Ecto neural progenitor cell (in vitro differentiated cells): ENCODE measurements at places on chromosomes 3 and 15.

DNA sequence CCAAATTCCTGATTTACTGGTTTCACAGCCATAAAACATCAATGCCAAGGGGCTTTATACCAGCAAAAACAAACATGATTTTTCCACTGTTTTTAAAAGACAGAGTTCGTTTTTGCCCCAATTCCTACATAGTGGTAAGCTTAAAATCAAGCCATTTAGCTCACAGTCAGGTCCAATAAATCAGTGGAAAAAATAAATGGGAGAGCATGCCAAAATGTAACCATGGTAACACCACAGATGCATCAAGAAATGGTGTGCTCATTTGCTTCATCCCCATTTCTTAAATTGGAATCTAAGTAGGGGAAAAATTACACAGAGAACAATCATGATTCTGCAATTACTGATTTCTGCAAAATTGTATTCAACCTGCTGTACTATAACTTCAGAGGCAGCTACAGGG lies 418.8 kb downstream of the MAGI1 start:
- no peak for DNase-seq

GRCh38 chr3:157104928-157105652 lies 54.9 kb downstream of the CCNL1 start:
- DNase-seq: peak; percentile 69

DNA sequence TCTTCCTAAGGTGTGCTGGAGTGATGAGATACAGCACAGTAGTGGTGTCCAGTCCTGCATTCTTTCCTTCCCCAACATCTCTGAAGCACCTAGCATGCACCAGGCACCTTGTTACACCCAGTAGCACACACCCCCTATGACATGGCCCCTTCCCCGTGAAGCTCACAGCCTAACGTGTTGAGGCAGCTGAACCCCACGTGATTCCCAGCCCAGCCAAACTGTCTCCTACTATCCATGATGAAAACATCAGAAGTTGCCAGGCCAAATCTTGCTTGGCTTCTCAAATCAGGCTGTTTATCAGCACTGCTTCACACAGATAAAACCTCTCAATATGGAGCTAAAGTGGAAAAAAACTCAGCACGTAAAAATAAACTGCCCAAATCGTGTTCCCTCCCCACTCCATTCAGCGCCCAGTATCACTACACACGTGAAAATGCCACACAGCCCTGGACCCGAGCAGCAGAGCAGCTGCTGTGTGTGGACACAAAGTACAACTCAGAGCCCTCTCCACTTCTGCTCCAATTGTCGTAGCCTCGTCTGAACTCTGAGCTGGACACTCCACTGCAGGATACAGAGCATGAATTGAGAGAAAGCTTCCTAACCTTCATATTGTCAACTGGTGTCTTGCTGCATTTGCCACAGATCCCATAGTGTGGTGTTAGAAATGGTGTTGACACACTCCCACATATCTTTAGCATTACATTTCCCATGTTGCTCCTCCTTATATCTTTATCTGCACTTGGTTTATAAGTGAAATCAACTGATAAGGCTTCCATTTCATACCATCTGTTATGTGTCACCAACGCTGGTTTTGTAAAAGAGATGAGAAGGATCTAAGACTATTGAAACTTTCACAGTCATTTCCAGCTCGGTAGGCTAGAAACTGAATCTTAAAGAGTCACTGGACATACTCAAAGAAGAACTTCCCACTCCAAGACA lies 279.8 kb downstream of the RORA start:
- no peak for DNase-seq

DNA sequence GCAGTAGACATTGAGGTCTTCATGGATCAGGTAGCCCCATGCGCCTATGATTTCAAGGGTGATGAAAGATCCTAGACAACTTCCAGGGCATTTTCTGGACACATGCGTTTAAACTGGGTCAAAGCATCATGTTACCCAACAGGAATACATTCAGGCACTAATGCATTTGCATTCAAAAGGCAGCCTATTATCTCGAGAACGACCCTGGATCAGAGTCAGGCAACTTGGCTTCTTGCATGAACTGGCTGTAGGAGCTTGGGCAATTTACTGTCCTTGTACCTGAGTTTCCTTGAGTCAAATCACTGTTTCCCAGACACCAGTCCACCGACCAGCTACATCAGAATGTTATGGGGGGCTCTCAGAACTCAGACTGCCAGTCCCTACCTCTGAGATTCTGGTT lies 51.5 kb upstream of the CHST2 start:
- no peak for DNase-seq

DNA sequence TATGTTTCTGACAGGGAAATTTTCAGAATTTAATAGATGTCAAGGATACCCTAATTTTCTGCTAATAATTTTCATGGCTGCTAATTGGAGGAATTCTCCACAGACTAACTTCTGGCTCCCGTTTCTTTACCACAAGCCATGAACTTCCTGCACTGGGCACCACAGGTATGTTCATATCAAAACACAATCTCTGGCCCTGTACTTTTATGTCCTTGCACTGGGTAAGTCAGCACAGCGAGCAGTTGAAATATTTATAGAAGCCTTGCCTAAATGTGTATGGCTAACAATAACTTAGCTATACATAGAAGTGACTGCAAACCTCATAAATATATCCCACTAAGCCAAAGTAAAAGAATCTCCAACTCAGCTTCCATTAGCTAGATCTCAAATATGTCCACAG lies 246.9 kb downstream of the ZIC1 start:
- DNase-seq: no peak

GRCh38 chr15:67042551-67043142 lies 22.8 kb upstream of the SMAD3 start:
- DNase-seq: no peak

DNA sequence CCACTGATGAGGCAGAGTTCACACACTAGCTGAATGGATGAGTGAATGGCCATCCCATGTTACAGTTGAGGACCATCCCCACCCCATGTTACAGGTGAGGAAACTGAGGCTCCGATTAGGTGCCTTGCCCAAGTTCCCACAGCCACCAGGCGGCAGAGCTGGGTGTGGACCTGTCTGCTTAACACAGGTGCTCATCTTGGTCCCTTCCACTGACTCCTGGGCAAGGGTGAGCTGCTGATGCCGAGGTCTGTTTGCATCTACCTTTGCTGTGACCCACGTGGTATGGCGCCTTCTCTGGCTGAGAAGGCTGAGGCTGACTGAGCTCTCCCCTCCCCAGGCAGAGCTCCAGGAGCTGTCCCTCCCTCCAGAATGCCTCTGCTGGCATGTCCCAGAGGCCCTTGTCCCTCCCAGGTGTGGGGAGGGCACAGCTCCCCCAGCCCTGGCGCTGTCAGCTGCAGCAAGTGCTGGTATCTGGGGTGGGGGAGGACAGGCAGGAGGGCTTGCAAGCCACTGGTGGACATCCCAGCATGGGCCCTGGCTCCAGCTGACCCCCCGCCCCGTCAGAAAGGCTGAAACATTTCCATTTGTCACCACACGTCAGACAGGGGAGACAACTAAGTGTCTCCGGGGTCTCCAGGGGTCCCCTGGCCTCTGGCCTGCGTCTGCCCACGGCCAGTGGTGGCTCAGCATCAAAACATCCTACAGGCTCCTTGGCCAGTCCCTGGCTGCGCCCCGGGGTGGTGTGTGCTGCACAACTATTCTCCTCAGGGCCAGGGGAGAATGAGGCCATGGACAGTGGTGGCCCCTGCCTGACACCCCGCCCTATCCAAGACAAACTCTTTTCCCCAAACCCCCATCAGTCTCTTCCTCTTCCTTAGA lies 105.4 kb downstream of the ADCY5 start:
- DNase-seq: no peak

DNA sequence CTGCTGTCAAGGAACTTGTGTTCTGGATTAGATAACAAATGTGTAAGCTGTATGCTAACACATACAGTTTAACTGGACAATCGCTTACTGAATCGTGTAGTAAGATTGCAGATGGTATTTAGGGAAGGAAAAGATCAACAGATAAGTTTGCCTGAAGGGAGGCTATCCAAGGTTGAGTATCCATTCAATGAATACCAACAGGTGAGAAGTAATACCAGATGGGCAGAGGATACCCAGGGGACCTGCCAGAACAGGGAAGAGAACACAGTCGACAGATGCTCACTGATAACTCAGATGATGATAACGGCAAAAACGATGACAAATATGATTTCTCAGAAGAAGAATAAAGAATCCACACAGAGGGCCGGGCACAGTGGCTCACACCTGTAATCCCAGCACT lies 3.2 kb upstream of the UACA start:
- DNase-seq: no peak

DNA sequence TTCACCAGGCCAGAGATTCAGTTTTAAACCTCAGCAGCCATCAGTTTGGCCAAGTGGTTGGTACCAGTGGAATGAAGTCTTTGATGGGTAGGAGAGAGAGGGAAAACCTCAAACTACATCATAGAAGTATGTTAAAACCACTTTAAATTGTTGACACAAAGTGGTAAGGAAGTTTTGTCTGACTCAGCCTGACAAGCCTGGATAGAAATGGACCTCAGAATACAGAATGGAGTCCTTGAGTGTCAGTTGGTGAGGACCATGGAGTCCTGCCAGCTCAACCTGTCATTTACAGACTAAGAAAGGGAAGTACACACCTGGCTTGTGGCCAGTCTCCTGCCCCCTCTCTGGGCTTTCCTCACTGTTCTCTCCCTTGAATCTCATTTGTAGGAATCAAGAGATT lies 12.1 kb downstream of the EAF1 start:
- DNase-seq: no peak

DNA sequence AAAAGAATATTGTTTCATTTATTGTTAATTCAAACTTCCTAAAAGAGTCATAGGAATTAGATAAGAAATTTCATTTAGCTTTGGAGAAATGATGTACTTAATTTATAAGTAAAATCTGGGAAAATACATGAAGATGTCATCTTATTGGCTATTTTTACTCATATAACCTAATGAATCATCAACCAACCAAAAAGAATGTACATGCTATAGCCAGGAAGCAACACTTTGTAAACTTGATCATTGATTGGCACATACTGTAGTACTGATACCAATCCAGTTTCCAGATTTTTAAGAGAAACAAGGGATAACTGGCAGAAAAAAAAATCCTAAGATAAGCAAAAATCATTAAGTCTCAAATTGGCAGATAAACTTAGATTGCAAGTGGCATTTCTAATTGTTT lies 207.9 kb upstream of the CDIN1 start:
- DNase-seq: no peak

GRCh38 chr3:42638339-42638842 lies 15.1 kb upstream of the ZBTB47 start:
- no peak for DNase-seq

DNA sequence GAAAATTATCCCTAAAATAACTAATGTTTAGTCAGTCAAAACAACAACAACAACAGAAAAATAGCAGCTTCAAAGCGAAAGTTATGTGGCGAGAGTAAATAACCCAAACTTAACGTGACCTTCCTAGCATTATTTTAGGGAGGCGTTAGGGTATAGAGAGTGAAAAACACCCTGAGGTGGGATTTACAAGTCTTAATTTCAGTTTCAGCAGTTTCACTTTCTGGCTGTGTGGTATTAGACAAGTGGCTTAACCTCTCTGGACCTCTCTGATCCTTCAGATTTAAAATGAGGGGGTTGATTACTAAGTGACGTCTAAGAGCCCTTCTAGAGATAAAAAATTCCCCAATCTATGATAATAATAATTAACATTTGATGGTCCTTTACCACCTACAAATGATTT lies 291.2 kb downstream of the ZBTB20 start:
- DNase-seq: no peak

- DNase-seq: no peak
Measured at GRCh38 chr15:59654046-59654445, 3.3 kb downstream of the GTF2A2 start.
